ENCODE measurements at places on chromosomes 3 and 15.

GRCh38 chr15:40381818-40382529 is 547 bp upstream of the KNSTRN start:
- DNase-seq, result no peak

- DNase-seq, result no peak
These were observed 2.7 kb downstream of the GAP43 start for GRCh38 chr3:115626006-115626409.

DNA sequence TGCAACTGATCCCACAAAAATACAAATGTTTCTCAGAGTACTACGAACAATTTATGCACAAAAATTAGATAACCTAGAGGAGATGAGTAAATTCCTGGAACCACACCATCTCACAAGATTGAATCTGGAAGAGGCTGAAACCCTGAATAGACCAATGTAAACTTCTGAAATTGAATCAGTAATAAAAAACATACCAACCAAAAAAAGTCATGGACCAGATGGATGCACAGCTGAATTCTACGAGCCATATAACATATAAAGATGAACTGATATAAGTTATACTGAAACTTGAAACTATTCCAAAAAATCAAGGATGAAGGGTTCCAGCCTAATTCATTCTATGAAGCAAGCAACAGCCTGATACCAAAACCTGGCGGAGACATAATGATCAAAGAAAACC is 336.3 kb downstream of the PYDC2 start:
- DNase-seq, result no peak

GRCh38 chr3:186137051-186137685 is 28.3 kb upstream of the ETV5 start:
- DNase-seq, result no peak

DNA sequence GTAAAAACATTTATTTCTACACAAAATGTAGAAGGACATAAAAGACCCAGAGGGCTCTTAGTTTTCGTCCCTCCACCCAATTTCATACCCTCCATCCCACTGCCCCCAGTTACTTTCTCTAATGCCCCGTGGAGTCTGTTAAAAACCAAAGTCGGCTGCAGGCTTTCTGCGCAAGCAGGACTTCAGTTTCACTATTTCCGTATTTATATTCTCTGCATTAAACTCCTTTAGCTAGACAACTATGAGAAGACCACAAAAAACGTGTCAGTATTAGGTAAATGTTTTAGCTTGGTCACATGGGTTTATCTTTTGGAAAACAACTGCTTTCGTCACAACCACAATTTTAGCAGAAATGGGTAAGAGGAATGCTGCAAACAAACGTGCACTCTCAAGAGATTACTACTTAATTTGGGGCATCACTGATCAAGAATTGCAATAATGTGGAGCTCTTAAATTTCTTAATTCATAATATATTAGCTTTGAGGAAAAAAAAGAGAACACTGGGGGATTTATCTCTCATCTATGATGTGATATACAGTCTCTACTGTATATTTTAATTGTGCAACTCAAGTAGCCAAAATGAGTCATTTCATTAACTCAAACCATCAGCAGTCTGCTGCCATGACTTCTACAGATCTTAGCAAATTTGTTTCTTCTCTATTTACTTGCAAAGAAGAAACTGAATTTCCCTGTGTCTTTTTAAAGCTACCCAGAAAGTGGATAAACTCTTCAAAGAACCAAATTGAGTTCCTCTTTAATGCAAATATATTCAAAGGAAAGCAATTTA is 740 bp upstream of the NSMCE3 start:
- DNase-seq, result no peak

- no peak for DNase-seq
These were observed 66.9 kb downstream of the PPM1L start for GRCh38 chr3:160822936-160823335.

DNA sequence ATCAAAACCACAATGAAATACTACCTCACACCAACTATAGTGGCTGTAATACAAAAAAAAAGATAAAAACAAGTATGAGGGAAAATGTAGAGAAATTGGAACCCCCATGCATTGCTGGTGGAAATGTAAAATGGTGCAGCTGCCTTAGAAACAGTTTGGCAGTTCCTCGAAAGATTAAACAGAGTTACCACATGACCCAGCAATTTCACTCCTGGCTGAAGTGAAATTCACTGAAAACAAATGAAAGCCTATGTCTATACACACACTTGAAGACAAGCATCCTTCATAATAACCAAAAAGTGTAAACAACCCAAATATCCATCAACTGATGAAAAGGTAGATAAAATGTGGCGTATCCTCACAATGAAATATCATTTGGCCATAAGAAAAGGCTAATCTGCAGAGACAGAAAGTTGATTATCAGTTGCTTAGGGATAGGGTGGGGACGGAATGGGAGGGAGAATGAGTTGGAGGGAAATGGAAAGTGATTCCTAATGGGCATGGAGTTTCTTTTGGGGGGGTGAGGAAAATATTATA is 20.1 kb upstream of the RASA2 start:
- no peak for DNase-seq

- no peak for DNase-seq
These were observed 203.4 kb downstream of the TBC1D2B start for GRCh38 chr15:77874063-77874462.

- DNase-seq, result no peak
These were observed 153.7 kb upstream of the HES1 start for GRCh38 chr3:193982258-193982659.

DNA sequence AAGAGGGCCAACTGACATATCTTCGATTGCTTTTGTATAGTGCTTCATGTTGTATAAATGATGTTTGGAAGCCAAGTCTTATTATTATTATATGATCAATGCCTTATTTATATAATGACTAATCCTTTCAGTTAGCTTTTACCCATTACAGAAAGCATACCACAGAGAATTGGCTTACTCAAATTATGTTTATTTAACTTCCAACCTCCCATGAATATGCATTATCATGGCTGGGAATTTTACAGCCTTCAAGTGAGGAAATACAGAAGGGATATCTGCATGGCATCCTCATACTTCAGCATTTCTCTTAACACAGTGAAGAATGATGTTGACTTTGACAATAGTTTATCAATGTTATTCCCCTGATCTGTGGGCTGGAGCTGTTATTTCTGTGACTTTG is 225.9 kb upstream of the GAP43 start:
- no peak for DNase-seq

GRCh38 chr15:84079885-84080777 is 155.4 kb upstream of the GOLGA6L4 start:
- DNase-seq, result no peak

GRCh38 chr3:134656211-134656800 is 5.5 kb upstream of the KY start:
- no peak for DNase-seq

- no peak for DNase-seq
These were observed 14.9 kb downstream of the SERPINI1 start for GRCh38 chr3:167750272-167750971.

DNA sequence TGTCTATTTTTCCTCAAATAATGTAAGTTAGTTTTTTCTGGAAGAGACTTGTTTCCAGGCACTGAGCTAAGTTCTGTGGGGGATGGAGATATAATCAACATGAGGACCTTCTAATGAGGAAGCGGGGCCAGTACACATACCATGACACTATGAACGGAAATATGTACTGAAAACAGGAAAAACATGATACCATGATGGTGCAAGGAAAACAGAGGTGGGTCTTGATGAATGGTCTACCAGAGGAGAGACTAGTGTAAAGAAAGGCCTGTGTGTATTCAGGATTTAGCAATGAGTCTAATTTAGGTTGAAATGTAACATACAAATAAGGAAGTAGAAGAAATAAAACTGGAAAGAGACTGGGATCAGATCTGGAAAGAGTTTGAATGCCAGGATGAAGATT is 38.9 kb upstream of the TPRG1 start:
- DNase-seq, result no peak

- no peak for DNase-seq
These were observed 205.6 kb downstream of the TBC1D2B start for GRCh38 chr15:77871852-77872371.

GRCh38 chr15:56086566-56086965 is 93.2 kb upstream of the NEDD4 start:
- no peak for DNase-seq

GRCh38 chr3:141422961-141423582 is 54.8 kb downstream of the ZBTB38 start:
- no peak for DNase-seq

- DNase-seq, result no peak
These were observed 4.8 kb downstream of the BMF start for GRCh38 chr15:40103864-40104271.

DNA sequence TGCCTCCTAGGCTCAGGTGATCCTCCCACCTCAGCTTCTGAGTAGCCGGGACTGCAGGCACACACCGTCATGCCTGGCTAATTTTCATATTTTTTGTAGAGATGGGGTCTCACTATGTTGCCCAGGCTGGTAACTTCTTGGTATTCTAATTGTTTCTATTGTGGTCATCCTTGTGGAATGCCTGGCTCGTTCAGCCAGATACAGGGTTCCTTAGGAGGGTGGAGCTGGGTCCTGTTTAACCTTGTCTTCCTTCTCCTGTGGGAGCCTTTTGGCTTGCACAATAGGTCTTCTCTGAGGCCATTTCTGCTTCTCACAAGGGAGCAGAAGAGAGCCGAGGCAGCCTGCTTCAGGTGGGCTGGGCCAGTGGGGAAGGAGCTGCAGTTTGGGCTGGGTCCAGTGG is 15.7 kb downstream of the PLEKHO2 start:
- no peak for DNase-seq

- DNase-seq, result no peak
These were observed 47.6 kb upstream of the ST8SIA2 start for GRCh38 chr15:92346063-92346462.

DNA sequence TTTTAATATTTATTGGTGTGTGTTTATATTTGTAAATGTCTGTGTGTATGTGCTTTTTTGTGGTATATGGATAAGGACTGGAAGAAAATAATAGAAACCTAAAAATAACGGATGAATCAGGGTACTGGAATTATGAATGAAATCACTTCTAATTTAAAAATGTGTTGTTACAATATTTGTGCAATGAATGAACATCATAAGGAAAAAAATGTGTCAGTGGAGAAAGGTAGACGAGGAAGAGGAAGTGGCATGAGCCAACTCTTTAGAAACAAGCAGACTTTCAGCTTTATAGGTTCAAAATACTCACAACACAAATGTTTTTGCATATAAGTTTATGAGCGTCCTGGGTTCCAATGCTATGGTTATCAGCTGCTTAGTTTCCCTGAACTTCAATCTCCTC is 59.4 kb downstream of the SOX2 start:
- DNase-seq, result no peak

- DNase-seq, result peak; percentile 10
These were observed 27.3 kb downstream of the ATOSA start for GRCh38 chr15:52651868-52652267.

DNA sequence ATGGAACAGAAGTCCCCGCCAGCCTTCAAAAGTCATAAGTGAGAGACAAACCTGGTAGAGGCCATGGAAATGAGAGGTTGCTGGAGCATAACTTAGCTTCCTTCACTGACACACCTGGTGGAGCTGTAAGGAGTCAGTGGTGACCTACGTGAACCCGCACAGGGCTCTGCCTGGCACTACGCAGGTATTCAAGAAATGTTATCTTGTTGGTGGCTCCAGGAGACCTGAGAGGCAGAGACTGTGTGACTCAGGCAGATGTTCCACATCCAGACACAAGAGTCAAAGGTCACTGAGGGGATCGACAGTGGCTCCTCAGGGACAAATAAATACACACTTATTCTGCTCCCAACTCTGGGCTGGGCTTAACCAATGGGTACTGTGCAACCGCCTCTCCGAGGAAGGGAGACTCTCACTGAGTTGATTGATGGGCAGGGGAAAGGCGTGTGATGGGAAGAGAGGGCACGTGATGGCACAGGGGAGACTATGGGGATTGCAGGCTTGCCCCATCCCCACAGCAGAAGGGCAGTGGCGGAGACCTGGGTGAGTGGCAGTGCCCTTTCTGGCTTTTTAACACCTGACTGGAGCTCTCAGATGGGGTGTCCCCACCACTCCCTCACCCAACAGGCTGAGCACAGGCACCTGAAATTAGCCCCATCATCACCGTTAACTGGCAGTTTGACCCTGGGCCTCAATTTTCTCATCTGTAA is 111.7 kb upstream of the SMAD3 start:
- DNase-seq, result no peak

GRCh38 chr3:64684715-64685261 is 3.0 kb downstream of the ADAMTS9 start:
- no peak for DNase-seq

- DNase-seq, result no peak
These were observed 63.2 kb upstream of the ATP11B start for GRCh38 chr3:182729903-182730674.

- no peak for DNase-seq
These were observed 34.8 kb upstream of the ARHGEF3 start for GRCh38 chr3:56836276-56837163.

- DNase-seq, result no peak
These were observed 3.8 kb downstream of the EIF2AK4 start for GRCh38 chr15:39937696-39938095.

DNA sequence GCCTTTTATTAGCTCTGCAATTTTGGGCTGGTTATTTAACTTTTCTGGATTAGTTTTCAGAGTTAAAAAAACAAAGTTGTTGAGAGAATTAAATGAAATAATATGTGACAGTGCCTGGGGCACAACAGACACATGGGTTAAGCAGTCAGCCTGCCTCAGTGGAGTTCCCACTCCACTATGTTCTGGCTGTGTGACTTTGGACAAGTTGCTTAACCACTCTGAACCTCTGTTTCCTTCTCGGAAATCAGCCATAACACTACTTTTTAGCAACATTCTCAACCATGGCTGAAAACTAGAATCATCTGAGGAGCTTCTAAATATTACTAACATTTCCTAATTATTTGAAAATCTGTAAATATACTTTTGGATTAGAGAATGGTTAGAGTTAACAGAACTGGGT is 56.5 kb upstream of the SLC6A11 start:
- no peak for DNase-seq

- DNase-seq, result no peak
These were observed 43.9 kb downstream of the BHLHE40 start for GRCh38 chr3:5022966-5023776.

- no peak for DNase-seq
These were observed 987.4 kb downstream of the TUSC7 start for GRCh38 chr3:117696851-117697407.

GRCh38 chr3:146072824-146073223 is 88.2 kb downstream of the PLOD2 start:
- no peak for DNase-seq

DNA sequence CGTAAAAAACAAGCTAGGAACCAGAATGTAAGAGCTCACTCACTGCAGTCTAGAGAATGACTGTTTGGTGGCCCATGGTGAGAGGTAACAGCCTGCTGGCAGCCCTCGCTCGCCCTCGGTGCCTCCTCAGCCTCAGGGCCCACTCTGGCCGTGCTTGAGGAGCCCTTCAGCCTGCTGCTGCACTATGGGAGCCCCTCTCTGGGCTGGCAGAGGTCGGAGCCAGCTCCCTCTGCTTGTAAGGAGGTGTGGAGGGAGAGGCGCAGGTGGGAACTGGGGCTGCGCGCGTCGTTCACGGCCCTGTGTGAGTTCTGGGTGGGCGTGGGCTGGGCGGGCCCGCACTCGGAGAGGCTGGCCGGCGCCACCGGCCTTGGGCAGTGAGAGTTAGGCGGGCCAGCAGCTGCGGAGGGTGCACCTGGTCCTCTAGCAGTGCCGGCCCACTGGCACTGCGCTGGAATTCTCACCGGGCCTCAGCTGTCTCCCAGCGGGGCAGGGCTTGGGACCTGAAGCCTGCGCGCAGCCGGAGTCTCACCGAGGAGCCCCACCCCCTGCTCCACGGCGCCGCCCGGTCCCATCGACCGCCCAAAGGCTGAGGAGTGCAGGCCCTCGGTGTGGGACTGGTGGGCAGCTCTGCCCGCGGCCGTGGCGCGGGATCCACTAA is 420.6 kb downstream of the RBMS3 start:
- no peak for DNase-seq

- DNase-seq, result no peak
These were observed 226.1 kb upstream of the UBE2E2 start for GRCh38 chr3:22977042-22977441.
